Renal pelvis (tissue), 12 donors: ENCODE measurements at places on chromosomes 3 and 15.

- no peak for DNase-seq
Observed at GRCh38 chr3:127265581-127265981, 22.3 kb downstream of the PRR20G start.

GRCh38 chr3:72977060-72977808 is 19.4 kb upstream of the PPP4R2 start:
- DNase-seq: no peak

- no peak for DNase-seq
Observed at GRCh38 chr3:106809623-106810299, 567.5 kb upstream of the CCDC54 start.

- DNase-seq: no peak
Observed at GRCh38 chr3:110198717-110199587, 861.6 kb upstream of the DPPA4 start.

DNA sequence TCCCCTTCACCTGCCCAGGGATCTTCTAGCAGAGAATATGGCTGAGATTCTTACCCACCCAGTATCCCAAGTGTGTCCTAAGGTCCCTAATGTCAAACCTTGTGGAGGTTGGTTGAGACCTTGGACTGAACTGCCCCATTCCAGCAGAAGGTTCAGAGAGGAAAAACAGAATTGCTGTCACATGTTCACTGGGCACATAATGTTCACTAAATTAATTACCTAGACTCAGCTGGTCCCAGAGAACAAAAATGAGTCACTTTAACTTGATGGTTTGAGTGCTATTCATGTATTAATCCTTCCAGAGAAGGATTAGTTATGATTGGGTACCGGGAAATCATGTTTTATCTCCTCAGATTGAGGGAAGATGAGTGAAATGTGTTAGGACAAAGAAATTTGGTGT is 171.3 kb upstream of the GADL1 start:
- no peak for DNase-seq

DNA sequence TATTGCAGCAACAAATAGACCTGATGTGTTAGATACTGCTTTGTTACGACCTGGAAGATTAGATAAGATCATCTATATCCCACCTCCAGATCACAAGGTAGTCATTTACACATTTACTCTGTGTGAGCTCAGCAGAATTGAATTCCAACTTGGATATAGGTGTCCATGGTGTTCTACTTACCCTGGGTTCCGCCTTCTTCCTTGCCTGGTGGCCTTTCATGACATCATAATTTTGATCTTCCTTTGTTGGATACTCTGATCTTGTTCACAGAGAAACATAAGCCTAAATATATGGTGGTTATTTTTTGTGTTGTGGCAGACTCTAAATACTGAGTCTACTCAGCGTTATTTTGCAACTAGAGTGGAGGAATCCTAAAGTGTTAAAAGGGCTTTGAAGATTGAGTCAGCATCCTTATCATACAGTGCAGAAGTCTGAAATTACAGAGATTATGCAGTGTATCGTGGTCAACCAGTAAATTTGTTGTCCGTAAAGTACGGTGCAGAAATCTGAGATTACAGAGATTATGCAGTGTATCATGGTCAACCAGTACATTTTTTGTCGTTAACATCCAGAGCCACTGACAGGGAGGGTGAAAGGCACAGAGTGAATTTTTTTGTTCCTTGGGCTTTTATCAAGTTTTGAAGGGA is 39.1 kb upstream of the GATM start:
- no peak for DNase-seq

GRCh38 chr3:43844757-43845156 is 154.0 kb downstream of the ABHD5 start:
- no peak for DNase-seq

GRCh38 chr15:42954291-42954690 is 33.7 kb upstream of the TTBK2 start:
- DNase-seq: no peak

GRCh38 chr3:47731061-47731460 is 50.6 kb downstream of the SMARCC1 start:
- no peak for DNase-seq

GRCh38 chr15:48759921-48760320 is 50.9 kb downstream of the CEP152 start:
- no peak for DNase-seq

- DNase-seq: no peak
Observed at GRCh38 chr15:42849836-42850235, 70.7 kb downstream of the TTBK2 start.

GRCh38 chr3:101817992-101818391 is 31.3 kb upstream of the NFKBIZ start:
- DNase-seq: no peak

GRCh38 chr3:48502728-48503168 is 1.2 kb downstream of the SHISA5 start:
- no peak for DNase-seq

DNA sequence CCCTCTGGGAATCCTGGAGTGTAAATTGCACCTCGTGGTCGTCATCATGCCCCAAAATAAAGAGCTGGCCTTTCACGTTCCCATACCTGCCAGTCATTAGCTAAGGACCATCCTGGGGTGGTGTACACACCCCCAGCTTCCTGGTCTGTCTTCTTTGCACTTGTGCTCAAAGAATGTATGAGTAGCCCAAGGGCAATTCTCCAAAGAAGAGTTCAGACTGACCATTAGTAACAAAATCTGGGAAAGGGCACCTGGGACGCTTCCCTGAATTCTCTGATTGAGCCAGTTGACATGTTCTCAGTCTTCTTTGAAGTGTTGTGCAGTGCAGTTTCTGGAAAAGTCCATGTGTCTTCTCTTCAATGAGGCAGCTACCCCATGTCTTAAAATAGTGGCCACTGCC is 34.8 kb downstream of the FAM3D start:
- DNase-seq: no peak

GRCh38 chr3:8984526-8984925 is 21.3 kb upstream of the RAD18 start:
- DNase-seq: no peak

- DNase-seq: no peak
Observed at GRCh38 chr3:53178246-53178645, 17.2 kb downstream of the PRKCD start.

DNA sequence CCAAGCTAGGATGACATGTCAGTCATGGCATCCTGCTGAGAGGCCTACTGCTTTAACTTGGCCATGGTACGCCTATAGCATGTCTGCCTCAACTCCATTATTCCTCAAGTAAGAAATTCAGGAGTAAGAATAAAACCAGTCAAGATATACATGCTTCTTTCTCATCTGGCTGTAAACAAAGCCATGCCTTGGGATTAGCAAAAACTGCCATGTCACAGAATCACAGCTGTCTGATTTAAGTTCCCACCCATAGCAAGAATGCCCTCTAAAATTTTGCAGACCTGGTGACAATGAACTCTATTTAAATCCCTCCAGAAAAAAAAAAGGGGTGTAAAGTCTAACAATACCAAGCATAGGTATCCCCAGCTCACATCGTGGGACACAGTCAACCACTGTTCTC is 55.6 kb upstream of the ACAN start:
- DNase-seq: no peak

GRCh38 chr15:35455201-35455600 is 90.8 kb downstream of the DPH6 start:
- DNase-seq: no peak

DNA sequence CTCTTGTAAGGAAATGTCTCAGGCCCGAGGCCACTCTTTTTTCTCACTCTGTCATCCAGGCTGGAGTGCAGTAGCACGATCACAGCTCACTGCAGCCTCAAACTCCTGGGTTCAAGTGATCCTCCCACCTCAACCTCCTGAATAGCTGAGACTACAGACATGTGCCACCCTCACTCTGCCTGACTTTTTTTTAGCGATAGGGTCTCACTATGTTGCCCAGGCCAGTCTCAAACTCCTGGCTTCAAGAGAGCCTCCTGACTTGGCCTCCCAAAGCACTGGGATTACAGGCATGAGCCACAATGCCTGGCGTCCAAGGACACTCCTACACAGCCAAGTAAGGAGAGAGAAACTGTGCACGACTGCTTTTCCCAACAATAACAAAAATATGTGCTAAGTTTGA is 7.6 kb downstream of the ZNF445 start:
- no peak for DNase-seq

- DNase-seq: no peak
Observed at GRCh38 chr15:67660874-67661606, 118.5 kb downstream of the MAP2K5 start.
